ENCODE measurements at places on chromosomes 5 and 9. TPM values are rescaled to one million over a fixed set of nuclear protein-coding genes. Genes with fewer than 3 reads are reported as not detected.
A peak's percentile ranks its signal among the peaks of the same experiment; 100 is the strongest.

GRCh38 chr5:95892784-95893354 is 68.8 kb downstream of the ELL2 start:
- DNase-seq = peak; percentile 68

DNA sequence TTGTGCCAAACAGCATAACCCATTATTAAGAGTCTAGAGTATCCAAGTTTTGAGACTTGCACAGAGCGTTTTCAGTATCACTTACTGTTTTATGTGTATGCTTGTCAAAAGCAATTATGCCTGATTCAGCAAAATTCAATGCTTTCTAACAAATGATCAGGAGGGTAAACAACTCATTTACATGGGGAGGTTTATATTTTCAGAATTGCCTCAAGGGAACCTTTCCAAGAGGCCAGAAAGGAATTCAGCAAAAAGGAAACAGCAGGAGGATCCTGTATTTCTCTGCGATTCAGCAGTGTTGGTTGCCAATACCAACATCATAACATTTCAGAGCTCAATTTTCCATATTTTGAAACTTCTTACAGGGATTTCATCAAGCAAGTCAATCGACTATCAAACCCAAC is 69.3 kb upstream of the DAB2 start:
- no peak for DNase-seq

DNA sequence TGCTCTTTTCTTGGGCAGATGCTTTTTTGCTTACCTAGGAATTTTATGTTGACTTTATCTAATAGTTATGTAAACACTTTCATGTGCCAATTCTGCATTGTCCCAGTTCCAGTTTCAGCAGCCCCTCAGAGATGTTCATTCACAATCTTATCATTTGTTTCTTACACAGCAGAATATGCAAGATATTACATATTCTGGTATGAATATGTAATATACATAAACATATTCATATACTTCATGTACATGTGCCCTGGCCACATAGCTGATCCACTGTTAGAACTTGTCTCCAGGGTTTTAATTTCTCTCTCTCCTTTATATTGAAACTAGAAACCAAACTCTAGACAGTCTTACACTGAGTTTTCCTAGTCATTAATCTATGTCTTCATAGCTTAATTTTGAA is 90.2 kb upstream of the PARP8 start:
- DNase-seq = no peak

DNA sequence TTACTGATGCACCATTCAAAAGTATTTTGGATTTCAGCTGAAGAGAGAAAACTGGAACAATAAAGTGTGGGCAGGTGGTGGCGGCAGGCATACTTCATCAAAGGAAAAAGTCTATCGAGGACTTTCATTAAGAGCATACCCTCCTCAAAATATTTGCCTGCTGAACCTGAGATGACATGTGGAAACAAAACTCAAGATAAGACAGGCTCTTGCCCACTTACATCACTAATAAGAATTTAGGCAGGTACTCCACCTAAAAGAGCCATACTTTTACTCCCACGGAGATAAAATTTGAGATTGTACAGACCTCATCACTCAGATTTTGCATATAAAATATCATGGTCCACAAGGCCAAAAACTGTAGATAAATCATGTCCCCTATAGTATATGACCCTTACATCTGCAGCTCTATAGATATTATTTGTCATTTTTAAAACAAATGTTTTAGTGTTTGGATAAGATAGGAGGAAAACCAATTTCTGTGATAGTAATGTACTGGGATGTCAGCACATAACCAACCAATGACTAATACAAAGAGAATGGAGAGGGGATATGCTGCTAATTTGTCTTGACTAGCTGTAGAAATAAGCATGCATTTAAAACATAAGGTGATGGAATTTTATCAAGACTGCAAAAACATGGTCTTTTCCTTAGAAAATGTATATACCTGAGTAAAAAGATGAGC is 730.6 kb upstream of the ZNF608 start:
- peak; percentile 76 for DNase-seq

DNA sequence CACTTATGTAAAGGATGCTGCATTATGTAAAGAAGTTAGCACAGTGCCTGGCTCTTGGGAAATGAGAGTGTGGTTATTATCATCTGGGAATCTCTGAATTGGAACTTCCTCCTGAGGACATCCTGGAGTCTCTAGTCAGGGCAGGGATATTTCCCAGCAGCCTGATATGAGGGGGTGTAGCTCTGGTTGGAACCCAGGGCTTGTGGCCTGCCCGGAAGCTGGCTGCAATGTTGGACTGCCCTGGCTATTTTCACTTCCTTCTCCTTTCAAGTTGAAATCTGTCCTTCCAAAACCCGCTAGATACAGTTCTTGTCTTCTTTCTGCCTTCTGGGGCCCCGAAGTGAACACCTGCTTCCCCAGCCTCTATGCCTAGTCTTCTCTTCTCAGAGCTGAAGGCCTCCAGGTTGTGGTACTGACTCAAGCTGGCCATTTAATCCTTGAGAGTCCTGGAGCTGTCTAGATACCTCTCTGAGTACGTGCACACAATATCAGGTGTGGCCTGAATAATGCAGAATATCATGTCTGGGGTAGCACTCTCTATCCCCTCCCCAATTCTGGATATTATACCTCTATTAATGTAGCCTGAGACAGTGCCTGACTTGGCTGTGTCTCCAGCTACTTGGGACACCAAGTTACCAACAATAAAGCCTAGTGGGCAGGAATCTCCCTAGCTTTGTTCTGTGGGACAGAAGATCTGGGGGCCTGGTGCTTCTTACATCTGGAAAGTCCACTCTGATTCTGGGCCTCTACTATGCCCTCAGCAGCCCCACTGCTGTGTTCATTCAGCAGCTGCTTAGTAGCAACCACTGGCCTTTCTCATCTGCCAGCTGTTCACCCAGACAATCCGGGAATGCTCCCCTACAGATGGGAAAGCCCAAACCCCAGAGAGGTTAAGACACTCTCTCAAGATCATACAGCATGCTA is 45.0 kb downstream of the SLC6A7 start:
- DNase-seq = no peak

- peak; percentile 40 for DNase-seq
Observed at GRCh38 chr9:132857616-132858342, 20.3 kb downstream of the AK8 start.

DNA sequence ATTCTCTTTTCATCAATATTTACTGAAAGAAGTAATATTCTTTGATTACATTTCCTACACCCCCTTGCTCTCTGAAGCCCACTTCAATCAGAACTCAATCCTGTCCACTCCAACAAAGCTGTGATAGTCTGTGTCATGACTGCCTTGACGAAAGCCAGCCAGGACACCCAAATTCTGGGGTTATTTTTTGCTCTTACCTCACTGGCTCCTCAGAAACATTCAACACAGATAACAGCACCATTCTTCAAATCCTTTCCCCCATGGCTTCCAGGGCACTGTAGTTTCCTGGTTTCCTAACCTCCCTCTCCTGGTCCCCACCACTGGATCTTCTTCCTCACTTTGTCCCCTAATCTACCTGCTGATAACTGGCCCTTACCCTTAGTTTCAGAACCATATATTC is 106.1 kb upstream of the FER start:
- no peak for DNase-seq

- no peak for DNase-seq
Observed at GRCh38 chr9:127776195-127776923, 2.1 kb downstream of the SH2D3C start.

DNA sequence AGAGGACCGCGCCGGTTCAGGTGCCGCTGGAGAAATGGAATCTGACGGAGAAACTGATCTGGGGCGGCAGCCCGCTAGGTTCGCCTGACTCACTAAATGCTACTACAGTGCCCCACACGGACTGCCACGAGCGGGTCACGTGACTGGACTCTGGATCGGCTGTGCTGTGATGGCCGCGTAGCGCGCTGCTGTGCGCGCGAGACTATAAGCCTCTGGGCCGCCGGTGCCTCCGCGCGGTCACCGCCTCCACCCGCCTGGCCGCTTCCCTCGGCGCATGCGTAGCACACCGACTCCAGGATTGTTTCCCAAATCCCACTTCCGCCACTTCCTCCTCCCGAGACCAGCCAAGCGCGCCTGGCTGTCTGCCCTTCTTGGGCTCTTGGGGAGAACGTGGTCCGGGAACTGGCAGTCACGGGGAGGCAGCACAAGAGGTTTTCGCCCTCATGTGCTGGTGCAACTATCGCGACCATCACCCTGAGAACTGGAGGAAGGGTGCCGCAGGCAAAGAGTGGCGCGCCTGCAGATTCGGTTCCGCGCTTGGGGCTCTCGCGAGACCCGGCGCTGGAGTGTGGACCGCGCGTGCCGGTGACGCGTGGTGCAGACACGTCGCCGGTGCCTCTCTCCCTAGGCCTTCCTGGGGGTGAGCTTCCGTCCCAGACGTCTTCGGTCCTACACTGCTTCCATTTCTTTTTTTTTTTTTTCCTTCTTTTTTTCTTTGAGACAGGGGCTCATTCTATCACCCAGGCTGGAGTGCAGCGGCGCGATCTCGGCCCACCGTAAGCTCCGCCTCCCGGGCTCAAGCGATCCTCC is 35.8 kb upstream of the GLDC start:
- peak; percentile 96 for DNase-seq

SAPCD2 gene
- total RNA-seq = 0.26 TPM

GRCh38 chr5:52300703-52301372 is 486.9 kb upstream of the ITGA1 start:
- no peak for DNase-seq

DNA sequence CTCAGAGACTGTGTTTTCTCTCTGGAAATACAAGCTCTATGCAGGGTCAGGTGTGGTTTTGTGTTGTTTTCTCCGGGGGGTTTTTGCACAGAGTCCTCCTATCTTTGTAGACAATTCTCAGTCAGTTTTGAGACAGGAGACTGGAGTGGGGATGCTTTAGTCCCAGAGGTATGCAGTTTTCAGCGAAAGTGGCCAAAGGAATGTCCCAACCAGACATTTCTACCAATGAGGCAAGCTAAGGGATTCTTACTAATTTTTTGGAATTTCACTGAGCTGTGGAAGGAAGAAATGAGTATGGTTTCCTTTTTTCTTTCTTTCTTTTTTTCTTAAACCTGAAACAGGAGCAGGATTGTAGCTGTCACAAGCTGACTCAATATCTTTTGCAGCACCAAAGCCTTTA is 35.3 kb upstream of the PLPP1 start:
- peak; percentile 90 for DNase-seq

GRCh38 chr9:110444911-110445310 is 107.2 kb upstream of the TXNDC8 start:
- DNase-seq = peak; percentile 93

APBA1 gene
- 8.8 TPM for total RNA-seq

DNA sequence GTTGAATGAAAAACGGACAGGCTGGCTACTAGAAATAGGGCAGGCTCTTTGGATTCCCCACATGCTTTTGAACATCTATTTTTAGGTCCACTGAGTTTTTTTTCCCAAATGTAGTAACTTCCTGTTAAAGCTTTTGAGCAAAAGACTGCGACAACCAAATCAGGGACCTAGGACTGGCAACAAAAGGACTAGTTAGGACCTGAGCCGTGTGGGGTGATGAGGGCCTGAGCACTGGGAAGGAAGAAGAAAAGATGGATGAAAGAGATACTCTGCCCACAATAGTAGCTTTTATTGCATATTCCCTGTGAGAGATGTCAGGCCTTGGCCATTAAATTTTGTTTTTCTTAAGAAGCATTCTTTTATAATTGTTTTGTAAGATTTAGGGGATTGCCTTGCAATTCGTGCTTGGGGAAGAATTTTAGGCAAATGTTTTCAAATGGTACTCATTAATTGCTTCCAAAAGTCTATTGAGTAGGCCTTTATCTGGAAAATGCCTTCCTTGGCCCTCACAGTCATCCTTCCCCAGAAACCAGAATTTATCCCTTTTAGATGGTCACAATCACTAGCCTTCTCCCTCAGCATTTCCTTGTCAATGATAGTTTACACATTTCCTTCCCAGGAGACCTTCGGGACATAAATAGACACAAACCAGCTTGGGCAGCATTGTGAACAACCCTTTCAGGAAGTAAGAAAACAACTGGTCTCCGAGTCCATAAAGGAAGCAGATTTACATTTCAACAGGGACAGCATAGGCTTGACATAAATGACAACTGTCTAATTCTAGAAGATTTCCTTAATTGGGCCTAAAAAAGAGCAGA is 166.5 kb downstream of the RMI1 start:
- no peak for DNase-seq

F2RL2 gene
- 13.1 TPM for total RNA-seq

DNA sequence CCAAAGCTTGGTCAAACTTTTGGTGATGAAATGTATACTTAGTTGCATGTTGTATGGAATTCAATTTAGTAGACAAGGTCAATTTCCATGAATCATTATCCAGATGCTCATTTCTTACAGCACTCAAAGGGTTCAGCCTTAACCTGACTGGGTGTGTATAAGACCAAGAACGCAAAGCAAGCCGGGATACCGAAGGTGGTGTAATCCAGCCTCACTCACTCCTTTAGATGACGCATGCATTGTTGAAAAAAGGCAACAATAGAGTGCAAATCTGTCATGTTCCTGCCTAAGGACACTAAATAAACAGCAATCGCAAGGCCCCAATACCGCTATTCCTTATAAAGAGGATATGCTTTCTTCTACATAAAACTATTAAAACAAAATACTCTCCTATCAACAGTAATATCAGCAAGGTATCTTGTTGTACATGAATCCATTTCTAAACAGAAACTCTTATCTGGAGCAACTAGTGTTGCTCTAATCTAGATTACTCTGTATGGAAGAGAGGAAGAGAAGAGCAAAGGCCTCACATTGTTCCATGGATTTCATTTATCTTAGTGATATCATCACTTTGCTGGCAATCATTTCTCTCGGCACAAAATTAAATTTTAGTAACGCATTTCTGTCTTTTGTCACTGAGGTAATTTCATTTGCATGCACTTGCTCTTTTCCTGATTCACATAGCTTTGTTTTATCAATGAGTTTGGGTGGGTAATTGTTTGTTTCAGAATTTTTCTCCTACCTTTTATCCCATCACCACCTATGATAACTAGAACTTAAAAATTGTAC is 96.2 kb downstream of the PLK2 start:
- no peak for DNase-seq

MARCHF3 gene
- 11.6 TPM for total RNA-seq

DNA sequence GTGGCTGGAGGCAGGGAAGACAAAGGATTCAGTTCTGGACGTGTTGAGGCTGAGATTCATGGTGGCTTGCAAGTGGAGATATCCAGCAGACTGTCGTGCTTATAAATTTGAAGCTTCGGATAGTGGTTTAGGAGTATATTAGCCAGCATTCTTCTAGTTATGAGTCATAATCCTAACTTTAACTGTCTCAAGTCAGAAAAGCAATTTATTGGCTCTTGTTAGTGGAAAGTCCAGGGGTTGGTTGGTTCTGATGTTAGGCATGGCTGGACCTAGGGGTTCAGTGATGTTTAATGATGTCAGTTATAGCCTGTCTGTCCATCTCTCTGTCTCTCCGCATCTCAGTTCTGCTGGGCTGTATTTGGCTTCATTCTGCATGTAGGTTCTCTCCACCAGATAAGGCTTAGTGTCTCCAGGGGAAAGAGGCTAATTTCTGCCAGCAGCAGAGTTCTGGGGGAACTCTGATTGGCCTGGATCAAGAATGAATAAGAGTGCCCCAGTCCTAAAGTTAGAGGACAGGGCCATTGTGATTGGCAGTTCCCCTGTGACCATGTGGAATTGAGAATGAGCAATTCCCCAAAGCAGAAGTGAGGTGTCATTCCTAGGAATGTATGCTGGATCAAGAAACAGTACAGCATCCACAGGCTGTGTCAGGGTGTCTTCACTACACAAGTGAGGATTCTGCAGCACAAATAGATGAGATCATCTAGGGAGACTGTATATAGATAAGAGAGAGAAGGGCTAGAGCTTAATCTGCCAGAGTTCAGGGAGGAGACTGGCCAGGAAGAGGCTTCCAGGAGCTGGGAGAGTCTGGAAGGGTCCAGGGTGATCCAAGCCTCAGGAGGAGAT is 72.9 kb upstream of the SHB start:
- peak; percentile 61 for DNase-seq

TICAM2 gene
- 8.8 TPM for total RNA-seq
